ENCODE measurements at places on chromosomes 12 and 14.

- DNase-seq = peak; percentile 5
Measured at GRCh38 chr12:84727961-84728360, 184.6 kb downstream of the SLC6A15 start.

DNA sequence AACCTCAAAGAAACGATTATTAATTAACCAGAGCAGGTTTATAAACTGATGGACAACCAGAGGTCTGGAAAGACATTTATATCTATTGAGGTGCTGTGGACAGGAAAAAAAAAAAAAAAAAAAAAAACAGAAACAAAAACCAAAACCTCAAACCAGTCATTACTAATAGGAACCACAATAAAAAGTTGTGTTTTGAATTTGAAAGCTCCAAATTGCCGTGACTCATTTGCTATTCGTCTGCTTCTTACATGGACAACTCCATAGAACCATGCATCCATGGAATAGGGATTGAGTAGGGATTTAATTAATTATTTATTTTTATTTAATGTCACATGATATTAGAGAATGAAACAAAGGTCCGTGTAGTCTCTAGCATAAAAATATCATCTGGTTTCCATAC is 134.1 kb upstream of the SSTR1 start:
- no peak for DNase-seq

DNA sequence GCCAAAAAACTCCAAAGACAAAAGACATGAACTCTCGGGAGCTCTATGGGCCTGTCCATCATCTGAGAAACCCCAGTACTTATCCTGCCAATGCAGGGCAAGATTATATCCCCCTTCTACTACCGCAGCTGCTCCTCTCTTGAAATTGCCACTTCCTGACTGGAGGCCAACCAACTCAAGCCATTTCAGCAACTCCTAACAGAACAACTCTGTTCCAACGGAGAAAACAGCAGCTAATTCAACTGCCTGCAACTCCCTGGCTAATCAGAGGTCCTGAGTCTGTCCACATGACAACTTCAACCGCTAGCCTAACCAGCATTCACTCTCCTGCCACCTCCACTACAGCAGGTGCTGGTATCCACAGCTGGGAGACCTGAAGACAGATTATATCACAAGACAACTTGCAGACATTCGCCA is 24.1 kb downstream of the CEP83 start:
- no peak for DNase-seq

DNA sequence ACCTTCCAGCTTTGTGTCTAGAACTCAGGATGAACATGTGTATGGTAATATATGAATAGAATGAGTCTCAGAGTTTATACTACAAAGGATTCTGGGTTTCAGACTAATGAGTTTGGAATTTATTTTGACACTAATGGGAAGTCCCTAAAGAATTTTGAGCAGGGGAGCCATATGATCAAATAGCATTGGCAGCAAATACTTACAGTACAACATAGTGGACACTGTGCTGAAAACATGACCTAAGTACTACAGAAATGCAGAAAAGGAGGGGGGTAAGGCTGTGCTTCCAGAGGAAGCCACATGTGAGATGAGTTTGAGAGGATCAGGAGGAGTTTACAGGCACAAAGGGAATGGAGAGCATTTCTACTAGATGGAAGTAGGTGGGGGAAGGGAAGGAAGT is 225.8 kb downstream of the C12orf42 start:
- DNase-seq = no peak

DNA sequence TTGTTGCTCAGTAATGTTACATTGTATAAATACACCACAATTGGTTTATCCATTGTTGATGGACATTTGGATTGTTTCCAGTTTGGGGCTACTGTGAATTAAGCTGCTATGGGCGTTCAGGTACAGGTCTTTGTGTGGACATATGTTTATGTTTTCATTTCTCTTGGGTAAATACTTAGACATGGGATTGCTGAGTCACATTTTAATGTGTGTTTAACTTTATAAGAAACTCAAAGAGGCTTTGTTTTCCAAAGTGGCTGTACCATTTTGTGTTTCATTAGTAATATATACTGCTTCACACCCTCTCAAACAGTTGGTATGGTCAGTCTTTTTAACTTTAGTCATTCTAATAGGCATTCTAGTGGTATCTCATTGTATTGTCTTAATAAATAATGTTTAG is 225.0 kb downstream of the SPTSSA start:
- no peak for DNase-seq

DNA sequence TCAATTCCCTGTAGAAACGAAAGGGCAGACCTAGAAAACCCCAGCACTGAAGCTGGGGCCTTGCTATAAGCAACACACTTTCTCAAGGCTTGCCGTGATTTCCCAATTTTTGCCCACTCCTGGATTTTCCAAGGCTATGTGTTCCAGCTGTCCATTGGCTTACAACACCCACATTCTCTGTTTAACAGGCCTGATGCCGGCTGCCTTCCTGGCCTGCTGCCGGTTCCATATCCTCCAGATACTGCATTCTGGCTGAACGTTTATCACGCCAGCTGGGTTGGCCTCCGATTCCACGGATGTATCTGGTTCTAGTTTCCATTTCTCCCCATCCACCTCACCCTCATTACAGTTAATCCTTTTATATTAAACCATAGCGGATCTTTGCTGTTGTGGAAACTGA is 2.0 kb upstream of the PCNX1 start:
- DNase-seq = no peak

DNA sequence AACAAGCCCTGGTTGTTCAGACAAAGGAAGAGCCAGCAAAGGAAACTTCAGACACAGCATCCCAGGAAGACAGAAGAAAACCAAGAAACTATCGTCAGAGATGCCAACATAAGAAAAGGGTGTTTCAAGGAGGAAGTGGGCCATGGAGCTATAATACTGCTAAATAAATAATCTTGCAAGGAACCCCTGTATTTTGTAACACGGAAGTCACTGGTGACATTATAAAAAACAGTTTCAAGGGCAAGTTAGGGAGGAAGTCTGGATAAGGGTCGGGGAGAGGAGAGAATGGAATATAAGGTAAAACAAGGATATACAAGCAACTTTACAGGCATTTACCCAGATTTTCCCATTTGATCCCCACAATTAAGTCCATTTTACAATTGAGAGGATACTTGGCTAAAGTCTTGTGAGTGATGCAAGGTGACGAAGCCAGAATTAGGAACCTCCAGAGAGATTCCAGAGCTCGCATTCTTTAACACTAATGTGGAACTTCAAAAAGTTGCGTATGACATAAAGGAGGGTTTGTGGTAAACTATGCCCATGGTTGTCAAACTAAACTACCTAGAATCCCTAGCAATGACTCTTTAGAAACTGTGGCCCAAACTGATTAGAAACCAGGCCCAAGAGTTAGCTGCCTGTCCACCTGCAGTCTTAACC is 46.4 kb downstream of the PPM1H start:
- DNase-seq = no peak

- no peak for DNase-seq
Measured at GRCh38 chr12:62772416-62772955, 162.5 kb downstream of the PPM1H start.

DNA sequence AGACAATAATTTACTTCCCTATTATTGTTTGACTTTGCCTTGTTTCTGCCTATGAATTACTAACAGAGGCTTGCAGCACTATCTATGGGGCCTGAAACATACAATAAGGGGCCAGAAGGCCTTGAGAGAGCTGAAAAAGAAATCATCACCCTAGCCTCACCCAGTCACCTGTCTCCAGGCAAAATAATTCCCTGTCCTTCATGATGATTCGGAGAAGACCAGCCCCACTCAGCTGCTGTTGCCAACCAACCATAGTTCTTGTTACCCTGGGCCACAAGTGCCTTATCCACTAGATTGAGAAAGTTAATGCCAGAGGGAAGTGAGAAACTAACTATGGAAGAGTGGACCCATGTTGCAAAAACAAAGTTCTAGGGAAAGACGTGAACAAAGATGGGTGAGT is 97.1 kb downstream of the ARF6 start:
- no peak for DNase-seq

DNA sequence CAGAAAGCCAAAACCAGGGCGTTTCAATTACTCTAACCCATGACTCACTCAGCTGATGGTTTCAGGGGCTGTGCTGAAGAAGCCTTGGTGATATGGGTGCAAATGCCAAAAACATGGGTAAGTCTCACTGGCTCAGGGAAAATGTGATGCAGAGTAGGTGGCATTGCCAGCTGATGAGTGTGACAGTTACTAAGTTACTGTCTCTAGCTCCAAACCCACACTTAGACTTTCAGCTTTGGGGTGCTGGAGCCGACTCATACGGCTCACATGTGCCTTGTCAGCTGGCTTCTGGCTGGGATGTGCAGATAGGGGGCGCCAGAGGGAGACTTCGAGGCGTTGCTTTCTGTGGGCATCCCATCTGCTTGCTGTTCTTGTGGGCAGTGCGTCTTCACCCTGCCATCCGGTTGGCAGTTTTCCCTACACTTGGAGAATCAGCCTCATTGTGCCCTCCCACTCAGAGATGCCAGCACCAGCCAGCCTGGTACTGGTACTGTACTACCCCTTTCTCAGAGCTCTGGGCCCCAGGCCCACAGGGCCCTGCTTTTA is 11.1 kb upstream of the KRT7 start:
- DNase-seq = no peak

- no peak for DNase-seq
Measured at GRCh38 chr14:59299731-59300130, 111.3 kb downstream of the DAAM1 start.

DNA sequence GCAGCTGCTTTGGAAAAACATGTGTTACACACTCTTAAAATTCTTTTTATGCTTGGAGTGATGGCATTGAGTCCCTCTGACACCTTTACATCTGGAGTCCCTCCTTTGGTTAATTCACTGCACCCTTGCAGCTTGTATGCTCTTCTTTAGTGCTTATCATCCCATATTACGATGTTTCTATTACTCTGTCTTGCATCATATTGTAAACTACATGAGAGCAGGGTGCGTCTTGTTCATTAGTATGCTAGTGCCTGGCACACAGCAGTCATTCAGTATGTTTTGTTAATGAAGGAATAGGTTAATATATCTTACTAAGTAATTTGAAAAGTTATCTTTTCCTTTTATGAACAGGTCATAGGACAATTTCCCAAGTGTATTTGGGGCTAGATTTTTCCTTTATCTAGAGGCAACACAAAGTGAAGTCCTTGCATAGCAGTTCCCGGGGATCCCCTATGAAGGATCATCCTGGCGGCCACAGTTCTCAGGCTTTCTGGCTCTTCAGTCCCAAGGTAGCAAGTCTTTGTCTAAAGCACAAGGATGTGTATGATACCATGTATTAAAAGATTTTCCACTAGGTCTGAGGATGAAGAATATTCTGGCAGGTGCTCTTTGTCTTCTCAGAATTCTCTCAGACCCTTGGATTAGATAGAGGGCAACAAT is 363.8 kb downstream of the FUT8 start:
- DNase-seq = no peak

- no peak for DNase-seq
Measured at GRCh38 chr14:65134651-65135579, 32.6 kb upstream of the MAX start.

- no peak for DNase-seq
Measured at GRCh38 chr12:108820707-108821406, 36.5 kb downstream of the SSH1 start.

GRCh38 chr12:93751864-93752610 is 74.9 kb downstream of the CRADD start:
- no peak for DNase-seq

GRCh38 chr14:43914041-43914693 is 592.9 kb downstream of the FSCB start:
- DNase-seq = no peak

DNA sequence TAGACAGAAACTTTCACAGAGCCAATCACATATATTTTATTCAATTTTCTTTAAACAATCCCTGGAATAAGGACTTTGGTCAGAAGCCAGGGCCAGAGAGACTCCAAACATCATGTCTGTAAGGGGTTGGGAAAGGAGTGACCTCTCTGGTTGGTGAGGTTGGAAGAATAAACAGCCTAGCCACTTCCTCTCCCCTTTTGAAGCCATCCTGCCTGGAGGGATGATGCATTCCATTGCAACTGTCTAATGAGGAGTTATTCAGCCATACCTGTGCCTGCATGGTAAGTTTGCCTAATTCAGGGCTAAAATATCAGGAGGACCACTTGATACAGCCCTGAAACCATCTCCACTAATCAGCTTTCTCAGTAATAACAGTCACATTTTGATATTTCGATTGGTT is 299.8 kb downstream of the KCNH5 start:
- DNase-seq = no peak

Measured in NCI-H1436 (cell line).